ENCODE measurements at places on chromosomes 4 and X.

- no peak for DNase-seq
Observed at GRCh38 chr4:182141061-182141460, 102.1 kb upstream of the TENM3 start.

DNA sequence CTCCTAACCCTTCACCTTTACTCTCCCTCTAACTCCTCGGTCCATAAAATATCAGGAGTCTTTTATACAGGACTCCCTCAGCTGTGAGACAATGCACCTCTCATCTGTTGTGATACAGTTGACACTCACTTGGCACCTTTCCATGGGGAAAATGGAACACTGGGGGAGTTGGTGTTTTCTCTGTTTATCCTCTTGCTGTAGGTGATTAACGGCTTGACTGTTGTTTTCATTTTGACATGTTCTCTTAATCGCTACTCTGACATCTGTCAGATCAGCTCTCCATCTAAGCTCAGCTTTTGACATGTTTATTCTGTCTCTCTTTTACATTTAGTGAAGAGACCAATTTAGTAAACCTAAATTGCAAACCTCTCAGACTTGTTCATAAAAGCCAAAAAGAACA, 604.8 kb downstream of the TRAM1L1 start:
- no peak for DNase-seq

DNA sequence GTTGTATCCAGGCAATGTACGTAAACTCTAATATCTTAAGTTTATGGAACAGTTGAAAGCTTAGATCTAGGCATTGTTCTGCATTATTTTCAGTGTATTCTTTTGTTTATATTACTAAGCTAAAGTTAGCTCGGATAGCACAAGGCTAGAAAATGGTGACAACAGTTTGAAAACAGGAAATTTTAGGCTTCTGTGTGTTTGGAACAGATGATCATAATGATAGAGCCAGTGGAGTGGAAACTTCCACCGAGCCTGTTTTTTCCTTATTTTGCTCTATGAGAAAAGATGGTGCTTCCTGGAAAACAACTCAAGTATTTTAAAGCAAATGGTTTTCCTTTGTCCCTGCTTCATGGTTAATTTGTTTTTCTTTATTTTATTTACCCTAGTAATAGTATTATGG, 70.8 kb downstream of the GAB1 start:
- no peak for DNase-seq

DNA sequence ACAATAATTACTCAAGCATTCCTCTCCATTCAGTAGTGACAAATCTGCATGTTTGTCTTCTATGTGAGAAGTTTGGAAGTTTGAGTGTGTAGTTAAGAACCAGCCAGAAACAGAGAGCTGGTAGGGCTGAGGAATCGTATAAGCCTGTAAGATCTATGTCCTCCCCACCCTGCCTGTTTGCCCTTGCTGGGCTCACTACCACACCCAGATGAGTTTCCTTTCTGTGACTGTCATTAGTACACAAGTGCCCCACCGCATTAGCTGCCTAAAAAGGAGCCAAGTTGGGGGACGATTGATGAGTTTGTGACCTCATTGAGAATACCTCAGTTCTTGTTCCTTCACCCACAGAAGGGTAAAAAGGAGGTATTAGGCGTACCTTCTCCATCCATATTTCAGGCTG, 28.3 kb downstream of the DOCK11 start:
- DNase-seq: no peak

DNA sequence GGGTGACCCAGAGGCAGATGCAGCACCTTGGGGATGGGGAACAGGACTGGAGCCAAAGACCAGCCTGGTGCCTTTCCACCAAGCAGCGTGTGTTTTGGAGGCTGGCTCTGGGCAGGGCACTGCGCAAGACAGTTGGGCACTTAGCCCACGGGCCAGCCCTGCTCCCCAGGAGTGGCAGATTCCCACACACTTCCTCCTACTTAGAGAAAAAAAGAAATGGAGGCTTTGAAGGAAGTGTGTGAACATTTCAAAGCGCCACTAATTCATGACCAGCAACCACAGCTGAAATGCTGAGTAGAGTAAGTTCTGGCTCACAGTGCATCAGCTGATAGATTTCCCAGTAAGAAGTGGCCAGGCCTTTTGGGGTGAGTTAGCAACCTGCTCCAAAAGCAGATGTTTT, 54.9 kb upstream of the LGI2 start:
- DNase-seq: no peak

DNA sequence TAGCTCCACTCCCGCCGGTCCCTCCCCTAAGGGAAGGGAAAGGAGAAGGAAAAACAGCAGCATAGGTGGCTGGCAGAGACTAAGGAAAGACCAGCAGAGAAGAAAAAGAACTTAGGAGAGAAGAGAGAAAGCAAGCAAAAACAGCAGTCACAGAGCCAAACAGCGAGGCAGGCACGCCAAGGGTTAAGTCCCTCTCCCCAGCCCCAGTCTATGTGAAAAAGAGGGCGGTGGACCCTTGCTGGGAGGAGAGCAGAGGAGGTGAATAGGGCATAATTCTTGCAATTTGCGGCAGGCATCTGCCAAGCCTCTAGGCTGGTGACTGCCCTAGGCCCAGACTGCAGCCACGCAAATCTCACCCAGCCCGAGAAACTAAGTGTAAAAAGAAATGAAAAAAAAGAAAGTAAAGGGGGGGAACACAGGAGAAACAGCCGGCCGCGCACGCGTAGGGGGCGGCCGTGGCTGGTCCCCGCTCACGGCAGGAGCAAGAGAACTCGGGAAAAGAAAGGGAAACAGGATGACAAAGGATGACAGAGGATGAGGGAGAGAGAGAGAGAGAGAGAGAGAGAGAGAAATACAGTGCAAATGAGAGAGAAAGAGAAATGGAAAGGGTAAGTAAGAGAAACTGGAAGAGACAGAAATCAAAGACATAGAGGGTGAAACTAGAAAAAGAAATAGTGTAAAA, 48.6 kb downstream of the MAGEA9 start:
- DNase-seq: no peak

DNA sequence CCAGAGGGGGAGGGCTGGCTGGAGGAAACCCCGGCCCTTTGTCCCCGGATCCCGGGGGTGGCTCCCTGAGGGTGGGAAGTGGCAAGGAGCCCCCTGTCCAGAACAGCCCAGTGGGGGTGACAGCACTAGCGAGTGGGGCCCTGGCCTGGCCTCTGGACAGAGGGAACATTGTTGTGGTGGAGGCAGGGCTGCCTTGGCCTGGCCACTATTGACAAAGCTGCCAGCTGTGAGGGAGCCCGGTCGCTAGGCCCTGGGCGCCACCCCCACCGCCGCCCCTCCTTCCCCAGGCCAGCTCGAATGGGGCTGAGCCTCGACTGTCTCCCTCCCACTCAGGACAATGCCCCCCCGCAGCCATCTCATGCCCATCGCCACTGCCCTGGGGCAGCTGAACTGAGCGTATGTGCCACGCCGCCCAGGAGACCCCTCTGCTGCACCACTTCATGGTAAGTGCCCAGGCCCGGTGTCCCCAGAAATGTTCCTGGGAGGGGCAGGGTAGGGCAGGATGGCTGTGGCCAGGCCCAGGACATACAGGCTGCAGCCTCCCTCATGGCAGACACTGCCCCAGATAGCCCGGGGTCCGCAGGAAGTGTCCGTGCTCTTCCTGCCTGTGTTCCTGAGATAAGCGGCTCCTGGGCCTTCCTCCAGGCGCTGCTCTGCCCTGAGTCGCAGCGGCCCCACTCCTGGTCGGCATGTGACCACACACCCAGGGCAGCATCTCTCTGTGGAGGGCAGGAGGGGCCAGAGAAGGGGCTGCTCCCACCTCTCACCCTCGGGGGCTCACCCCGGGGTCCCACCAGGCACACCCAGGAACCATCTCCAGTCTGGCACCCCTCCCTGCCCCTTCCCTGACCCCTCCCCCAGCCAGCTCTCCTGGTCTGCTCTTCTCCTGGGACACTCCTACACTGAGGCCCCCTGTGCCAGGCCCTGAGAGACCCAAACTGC, 1.4 kb downstream of the PLXNB3 start:
- DNase-seq: no peak

GRCh38 chr4:181688432-181688831, 554.8 kb upstream of the TENM3 start:
- no peak for DNase-seq

DNA sequence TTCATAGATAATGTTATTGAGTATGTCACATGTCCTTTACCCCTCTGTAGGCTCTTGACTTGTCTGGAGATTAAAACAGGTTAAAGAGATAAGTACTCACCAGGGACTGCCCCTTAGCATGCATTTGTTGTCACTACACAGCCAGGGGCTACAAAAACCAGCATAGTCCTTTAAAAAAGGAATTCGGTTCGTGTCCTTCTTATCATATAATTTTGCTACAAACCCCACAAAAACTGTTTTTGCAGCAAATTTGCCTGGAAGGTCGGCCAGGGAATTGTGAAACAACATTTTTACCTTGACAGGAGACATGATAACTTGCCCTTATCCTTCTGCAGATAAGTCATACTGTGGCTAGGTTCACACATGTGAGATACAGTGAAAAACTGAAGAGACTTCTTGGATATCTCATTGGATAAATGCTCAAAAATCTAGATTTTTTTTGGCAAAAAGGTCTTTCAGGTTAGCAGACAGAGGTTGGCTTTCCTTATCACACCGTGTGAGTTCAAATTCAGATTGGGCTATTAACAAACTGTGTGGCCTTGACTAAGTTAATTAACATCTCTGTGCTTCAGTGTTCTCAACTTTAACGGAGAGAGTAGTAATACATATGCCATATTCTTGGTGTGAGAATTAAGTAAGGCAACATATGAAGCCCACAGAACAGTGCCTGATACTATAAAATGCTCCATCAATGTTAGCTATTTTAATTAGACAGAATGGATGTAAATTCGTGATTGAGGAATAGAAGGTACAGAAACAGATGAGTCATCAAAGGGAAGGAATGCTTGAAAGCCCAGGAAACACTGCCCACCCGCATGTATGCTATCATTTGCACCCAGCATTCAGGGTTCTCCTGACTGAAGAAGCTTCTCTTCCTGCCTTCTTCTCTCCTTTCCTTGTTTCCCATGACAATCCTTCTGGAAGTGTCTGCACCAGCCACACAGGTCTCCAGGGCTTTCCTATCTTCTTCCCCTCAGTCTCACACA, 30.0 kb downstream of the FAM9C start:
- no peak for DNase-seq

DNA sequence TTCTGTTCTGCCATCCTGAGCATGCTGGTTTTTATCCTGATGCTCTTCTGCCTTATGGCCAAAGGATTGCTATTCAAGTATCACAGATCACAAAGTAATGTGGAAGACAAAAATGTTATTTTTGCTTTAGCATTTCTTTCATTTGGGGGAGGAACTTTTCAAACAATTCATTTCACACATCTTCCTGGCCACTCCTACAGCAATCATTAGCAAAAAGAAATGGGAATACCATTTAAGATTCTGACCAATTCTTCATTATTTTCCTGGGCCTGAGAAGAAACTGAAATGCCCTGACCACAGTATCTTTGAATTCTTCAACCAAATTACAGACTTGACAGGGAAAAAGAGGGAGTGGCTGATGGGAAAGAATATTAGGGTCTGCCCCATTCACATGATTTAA, 38.0 kb upstream of the GRID2 start:
- DNase-seq: no peak

GRCh38 chr4:121690001-121690400, 6.8 kb downstream of the ANXA5 start:
- DNase-seq: no peak

- DNase-seq: no peak
Observed at GRCh38 chrX:70183091-70183490, 5.8 kb downstream of the DGAT2L6 start.

DNA sequence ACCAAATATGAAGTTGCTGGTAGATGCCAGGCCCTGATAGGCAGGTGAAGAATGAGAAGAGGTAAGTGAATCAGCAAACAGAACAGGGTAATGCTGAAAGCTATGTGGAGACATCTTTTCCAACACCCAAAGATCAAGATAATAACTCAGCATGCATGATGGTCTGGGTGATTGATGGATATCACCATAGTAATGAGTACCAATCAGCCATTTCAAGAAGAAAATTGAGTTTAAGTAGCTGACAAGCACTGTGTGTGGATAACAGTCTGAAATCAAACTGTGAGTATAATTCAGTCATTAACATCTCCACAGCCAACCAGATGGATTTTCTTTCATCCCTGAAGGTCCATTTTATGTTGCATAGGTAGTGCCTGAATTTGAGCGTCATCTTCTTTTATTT, 289.6 kb upstream of the SMIM31 start:
- no peak for DNase-seq

DNA sequence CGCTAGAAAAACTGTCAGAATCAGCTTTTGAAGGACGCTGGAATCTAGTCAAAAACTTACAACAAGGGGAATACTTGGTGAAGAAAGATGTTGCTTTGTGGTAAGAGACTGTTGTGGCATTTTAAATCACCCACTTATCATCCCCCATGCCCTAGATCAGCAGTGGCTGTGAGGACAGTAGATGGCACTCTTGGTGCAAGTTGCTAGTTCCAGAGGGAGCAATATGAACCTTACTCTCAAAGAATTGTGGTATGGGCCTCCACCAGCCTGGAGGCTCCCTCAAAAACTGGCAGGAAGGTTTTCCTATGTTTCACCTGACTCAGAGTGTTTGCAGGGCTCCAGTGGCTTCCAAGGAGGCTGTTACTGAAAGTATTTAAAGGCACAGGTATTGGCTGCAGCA, 37.7 kb upstream of the SLC16A2 start:
- DNase-seq: no peak

DNA sequence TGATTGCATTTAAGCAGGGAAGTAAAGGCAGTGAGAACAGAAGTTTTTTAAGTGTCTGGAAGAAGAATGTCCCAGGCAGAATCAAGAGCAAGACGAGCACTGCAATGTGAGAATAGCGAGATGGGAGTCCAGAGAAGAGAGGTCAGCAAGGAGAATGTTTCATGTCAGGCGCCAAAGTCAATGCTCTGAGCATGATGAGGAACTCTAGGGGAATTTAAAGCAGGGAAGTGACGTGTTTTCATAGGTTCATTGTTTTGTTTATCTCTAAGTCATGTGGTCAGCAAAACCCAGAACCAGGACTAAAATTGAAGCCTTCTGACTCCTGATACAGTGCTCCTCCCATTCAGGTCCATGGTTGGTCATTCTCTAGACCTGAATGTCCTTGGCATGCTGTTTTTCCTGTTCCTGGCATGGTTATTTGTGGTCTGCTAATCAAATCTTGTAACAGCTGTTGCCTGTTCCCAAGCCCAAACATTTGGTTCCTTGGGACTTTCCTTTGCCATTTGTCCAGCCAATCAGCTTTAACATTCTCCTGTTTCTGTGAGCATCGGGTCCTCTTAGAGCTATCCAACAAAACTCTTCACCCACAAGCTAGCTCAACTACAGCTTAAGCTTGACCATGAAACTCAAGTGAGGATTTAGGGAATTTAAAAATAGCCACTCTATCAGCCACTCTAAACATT, 37.7 kb downstream of the PTCHD1 start:
- DNase-seq: no peak

GRCh38 chrX:2698604-2699003, 7.5 kb downstream of the CD99 start:
- DNase-seq: no peak

GRCh38 chr4:159145992-159146330, 43.1 kb downstream of the RAPGEF2 start:
- DNase-seq: no peak

GRCh38 chr4:122584519-122584918, 36.3 kb downstream of the IL21 start:
- DNase-seq: no peak

Data from Right ventricle myocardium inferior (tissue), 1 donor.